ENCODE measurements at places on chromosomes 3 and 15.

DNA sequence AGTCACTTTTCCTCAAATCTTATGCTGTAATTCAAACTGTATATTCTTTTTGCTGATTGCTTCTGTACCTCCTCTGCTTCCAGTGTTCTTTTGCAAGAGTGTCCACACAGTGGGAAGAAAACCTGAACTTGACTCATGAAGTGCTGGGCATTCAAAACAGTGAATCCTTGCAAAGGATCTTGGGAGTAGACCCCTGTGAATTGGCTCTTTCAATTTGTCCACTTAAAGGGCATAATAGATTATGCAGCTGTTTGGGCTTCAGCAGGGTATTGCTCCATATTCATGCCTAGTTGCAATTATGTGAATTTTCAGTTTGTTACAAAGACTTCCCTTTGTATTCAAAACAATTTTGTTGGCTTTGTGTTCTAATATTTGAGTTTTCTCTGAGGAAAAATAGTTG is 11.4 kb downstream of the ZFAND6 start:
- no peak for DNase-seq

- DNase-seq: peak; percentile 4
Observed at GRCh38 chr3:31634476-31634875, 101.8 kb downstream of the STT3B start.

GRCh38 chr3:167031364-167032049 is 348.6 kb downstream of the ZBBX start:
- no peak for DNase-seq

DNA sequence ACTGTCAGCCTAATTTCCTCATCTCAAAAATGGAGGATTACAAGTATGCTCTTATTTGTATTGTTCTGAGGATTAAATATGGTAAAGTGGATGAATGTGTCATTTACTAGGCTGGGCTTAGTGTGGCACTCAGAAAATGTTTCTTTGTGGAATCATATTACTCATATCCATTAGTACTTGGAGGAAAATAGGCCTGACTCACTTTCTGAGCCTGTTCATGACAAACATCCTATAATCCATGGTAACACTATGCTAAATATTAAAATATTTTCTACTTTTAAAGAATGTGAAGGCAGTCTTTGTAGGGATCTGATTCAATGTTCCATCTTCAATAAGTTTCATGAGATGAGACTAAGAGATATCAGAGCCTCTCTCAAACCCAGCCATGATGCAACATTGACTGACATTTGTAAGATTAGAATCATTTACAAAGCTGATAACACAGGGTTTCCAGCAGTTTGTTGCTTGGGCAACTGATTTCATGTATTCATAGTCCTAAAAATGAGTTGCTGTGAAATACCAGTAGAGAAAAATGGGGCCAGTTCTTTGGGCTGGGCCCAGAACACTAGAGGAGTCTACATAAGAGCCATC is 1048.5 kb downstream of the NTRK3 start:
- no peak for DNase-seq

DNA sequence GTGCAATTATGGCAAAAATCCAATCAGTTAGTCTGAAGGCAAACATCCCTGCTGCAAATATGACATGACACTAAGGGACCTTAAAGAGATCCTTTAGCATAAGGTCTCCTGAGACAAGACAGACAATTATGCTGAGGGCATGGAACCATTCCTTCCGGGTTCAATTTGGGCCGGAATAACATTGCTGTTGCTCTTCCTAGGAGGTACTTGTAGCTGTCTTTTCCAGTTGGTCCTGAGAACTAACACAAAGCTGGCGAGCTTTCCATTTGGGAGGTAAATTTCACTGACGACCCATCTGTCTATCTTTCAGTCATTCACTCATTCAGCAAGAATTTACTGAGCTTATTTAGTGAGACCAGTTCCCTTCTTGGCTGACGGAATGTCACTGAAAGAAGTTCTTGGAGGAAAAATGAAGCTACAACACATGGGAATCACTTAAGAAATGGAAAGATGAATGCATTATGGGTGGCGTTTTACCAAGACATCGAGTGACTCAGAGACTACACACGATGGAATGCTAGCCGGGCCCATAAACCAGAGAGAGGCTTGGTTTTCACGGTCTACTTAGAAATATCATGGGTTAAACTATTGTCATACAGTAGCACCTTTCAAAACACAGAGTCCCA is 215.5 kb downstream of the PDZRN3 start:
- no peak for DNase-seq

GRCh38 chr3:52144796-52145735 is 9.2 kb downstream of the POC1A start:
- DNase-seq: no peak

- DNase-seq: no peak
Observed at GRCh38 chr15:98169551-98169950, 209.0 kb downstream of the ARRDC4 start.

DNA sequence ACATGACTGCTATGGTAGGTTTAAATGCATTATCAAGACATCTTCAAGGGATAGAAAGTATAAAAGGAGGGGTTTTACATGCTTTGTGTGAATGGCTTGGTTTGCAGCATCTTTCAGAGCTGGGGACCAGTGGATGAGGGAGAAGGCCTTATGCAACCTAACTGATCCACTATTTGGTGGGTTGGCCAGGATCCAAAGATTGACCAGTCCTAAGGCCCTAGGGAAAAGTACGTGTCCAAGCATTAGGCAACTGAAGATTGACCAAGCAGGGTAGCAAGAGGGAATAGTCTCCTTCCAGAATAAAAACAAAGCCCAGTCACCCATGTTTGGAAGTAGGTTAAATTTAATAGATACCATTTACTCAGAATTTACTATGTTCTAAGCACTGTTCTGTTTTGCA is 509.3 kb downstream of the EPHB1 start:
- no peak for DNase-seq

GRCh38 chr3:184553385-184553784 is 8.2 kb upstream of the EPHB3 start:
- no peak for DNase-seq

DNA sequence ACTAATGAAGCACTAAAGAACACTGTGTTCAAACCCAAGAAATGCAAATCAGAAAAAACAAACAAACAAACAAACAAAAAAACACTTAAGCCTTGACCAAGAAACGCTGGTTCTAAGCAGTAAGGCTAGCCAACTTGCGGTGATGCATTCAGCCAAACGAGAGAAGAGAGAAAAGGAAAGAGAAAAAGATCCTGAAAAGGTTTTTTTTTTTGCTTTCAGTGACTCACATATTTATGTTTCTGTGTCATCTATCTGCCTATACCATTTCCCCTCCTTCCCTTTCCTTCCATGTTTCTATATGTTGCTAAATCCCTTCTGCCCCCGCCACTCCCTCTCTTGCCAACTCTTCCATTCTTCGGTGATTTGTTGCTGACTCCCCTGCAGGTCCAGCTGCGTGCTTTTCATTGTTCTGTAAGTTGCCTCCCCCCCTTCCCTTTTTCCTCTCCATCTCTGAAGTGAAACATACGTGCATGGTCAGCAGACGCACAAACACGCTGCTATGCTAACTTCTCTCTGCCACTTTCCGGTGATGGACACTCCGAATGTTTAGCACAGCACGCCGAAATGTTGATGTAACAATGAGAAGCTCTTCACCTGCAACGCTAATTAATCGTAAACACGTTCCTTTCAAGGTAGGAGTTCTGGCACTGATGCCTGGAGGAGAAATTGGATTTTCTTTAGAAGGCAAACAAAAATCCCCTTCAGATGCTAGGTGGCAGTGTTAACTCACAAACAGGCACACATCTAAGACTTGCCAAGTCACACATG is 154.4 kb downstream of the TUSC7 start:
- DNase-seq: peak; percentile 21

- no peak for DNase-seq
Observed at GRCh38 chr3:8220291-8220690, 281.3 kb upstream of the LMCD1 start.

- DNase-seq: no peak
Observed at GRCh38 chr3:127710155-127710941, 37.6 kb downstream of the ABTB1 start.

DNA sequence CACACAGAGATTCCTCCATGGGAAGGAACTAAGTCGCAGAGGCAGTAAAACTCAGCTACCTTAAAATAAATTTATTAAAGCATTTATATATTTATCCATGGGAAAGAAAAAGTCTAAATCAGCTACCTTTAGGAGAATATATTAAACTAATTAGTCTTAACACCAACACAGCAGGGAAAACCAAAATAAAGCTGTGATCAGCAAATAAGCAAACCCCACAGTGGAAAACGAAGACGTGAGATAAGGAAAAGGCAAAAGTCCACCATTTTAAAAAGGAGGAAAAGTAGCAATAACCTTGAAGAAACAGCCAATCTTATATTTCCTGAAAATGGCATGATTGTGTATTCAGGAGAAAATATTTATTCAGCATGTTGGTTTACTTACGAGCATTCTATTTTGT is 473.0 kb upstream of the ROBO2 start:
- DNase-seq: no peak

GRCh38 chr3:170780955-170781354 is 89.0 kb downstream of the RPL22L1 start:
- no peak for DNase-seq

DNA sequence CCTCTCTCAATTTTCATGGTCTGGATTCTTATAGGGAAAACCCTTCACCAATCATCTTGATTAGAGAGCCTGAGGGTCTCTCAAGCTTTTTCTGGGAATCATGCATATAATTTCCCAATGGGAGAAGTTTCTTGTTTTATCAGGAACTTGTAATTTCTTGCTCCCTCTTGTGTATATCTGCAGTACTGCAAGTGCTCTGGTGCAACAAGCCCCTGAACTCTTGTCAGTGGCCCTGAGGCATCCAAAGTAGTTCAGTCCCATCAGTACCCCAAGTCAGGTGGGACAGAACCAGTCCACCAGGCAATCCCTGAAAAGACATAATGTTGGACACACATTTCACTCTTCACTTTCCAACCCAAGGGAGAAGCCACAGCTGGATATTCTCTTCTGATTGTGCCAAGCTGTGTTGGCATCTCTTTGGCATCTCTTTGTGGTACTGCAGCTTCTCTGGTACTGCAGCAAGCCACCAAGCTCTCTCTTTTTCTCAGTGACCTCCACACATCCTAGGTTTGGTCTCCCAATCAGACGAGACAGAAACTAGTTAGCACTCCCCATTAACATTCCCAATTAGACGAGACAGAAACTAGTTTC is 214.5 kb downstream of the ZIC4 start:
- DNase-seq: peak; percentile 7

GRCh38 chr3:111577798-111578685 is 17.1 kb downstream of the ZBED2 start:
- DNase-seq: peak; percentile 24

DNA sequence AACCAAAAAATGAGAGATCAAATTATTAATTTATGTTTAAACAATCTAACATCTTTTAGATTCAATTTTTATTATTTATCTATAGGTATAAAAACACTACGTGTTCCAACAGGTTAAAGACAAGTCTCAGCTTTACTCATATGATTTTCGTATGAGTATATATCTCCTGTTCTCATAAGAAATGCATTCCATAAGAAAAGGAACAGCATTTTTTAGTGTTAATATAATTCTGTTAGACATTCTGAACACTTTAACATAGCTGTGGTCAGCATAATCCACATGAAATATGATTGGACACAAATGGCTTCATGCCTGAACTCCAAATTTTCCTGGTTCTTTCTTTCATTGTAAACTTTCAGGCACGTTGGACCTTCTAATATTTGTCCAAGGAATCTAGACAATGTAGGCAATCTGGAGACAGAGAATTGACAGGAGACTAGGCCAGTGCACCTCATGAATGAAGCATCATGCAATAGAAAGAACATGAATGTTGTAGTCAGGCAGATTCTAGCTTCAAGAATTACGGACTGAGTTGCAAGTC is 1122.0 kb upstream of the ALCAM start:
- no peak for DNase-seq

DNA sequence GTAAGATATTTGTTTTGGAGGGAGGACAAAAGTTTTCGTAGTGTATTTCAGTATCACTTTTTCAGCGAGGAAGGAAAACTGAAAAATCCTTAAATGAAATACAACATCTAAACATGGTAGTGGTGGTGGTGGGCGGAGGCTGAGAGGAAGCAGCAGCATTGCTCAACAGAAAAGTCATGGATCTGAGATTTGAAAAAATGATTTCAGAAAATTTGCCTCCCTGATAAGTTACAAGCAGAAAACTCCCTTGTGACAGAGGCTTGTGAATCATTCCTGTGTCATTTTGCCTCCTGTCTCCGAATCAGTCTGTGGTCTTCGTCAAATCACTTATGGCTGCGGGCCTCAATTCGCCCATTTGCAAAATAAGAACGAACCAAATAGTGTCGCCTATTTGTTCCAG is 965 bp upstream of the CRBN start:
- DNase-seq: no peak

DNA sequence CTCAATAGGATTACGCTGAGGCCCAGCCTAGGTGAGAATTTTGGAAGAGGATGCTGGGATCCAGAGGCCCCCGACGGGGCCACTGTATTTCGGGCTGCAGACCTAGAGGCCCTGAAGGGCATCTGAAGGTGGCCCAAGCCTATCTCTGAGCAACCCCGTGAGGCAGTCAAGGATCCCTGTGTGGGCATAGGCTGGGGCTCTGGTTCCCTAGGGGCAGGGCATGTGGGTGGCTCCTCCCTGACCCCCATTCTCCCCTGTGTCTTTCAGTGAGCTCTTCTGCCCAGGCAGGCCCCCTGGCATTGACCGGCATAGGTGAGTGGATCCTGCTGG is 216.0 kb downstream of the SNRPN start:
- DNase-seq: no peak

GRCh38 chr15:31004220-31004733 is 12.8 kb upstream of the MTMR10 start:
- DNase-seq: no peak

GRCh38 chr15:88312941-88313579 is 56.5 kb upstream of the NTRK3 start:
- no peak for DNase-seq

DNA sequence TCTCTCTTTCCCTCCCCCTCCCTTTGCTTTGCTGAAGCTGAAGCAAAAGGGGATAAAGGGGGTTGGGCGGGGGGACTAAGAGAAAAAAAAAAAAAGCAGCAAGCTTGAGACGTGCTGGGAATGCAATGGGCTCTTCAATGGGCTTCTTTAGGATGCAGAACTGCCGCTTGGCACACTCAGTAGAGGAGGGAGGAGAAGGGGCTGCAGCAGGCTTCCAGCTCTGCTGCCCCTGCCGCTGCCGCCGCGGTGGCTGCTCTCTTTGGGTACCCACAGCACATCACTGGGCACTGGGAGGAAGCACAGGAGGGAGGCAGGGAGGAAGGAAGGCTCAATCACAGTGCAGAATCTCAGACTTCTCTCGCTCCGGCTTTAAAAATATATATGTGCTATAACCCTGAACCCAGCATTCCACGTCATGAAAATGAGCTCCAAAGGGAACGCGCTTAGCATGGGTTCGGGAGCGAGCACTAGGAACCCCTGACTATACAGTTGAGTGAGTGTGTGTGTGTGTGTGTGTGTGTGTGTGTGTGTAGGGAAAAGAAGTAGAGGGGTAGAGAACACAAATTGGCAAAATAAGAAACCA is 3.5 kb downstream of the SLITRK3 start:
- peak; percentile 12 for DNase-seq
